ENCODE measurements at places on chromosomes 12 and 14.

DNA sequence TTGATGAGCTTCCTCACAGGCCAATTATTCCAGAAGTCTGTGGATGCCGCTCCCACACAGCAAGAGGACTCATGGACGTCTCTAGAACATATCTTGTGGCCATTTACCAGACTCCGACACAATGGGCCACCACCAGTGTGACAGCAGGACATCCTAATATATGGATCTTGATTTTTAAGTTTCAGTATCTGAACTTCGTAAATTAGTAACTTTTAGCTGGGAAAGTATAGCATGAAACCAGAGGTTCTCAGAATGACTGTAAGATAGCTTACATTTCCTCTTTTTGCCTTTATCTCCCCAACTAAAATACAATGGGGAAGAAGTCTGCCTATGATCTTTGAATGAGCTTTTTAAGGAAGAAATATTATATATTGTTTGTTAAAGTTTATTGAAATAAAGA, 87.0 kb downstream of the DNAI7 start:
- H3K4me3 ChIP-seq = no peak overlapping the region
- H3K4me1 ChIP-seq = no peaks in the 10 kb centered on the region
- no peak for DNase-seq
- peaks cover 26% of the 10 kb centered on the region for H3K36me3 ChIP-seq
- H3K27me3 ChIP-seq = no peaks in the 10 kb centered on the region
- no peak overlapping the region for H3K27ac ChIP-seq

DNA sequence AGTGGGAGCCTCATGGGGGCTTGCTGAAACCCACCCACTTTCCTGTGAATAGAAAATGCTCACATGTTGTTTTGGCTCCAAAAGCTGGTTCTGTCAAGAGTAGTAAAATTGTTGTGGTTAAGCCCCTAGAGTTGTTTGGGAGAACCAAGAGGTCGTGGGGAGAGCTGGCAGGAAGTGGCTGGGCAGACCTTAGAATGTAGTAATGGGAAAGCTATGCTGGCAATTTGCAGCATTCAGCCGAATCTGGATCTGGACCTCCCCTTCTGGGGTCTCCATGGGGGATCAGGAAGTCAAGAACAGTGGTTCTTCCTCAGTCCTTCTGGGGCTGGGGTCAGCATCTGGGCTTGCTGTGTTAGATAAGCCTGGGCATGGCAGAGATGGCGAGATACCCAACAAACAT, 150.6 kb upstream of the TBX3 start:
- H3K27me3 ChIP-seq = no peaks in the 10 kb centered on the region
- H3K4me3 ChIP-seq = no peak overlapping the region
- no peaks in the 10 kb centered on the region for H3K36me3 ChIP-seq
- H3K27ac ChIP-seq = no peak overlapping the region
- no peaks in the 10 kb centered on the region for H3K4me1 ChIP-seq
- no peak for DNase-seq

GRCh38 chr14:101072945-101073597, 169.5 kb upstream of the RTL1 start:
- no peaks in the 10 kb centered on the region for H3K36me3 ChIP-seq
- peaks cover 15% of the 10 kb centered on the region for H3K4me1 ChIP-seq
- peaks cover 44% of the 10 kb centered on the region for H3K27me3 ChIP-seq
- no peak overlapping the region for H3K27ac ChIP-seq

DNA sequence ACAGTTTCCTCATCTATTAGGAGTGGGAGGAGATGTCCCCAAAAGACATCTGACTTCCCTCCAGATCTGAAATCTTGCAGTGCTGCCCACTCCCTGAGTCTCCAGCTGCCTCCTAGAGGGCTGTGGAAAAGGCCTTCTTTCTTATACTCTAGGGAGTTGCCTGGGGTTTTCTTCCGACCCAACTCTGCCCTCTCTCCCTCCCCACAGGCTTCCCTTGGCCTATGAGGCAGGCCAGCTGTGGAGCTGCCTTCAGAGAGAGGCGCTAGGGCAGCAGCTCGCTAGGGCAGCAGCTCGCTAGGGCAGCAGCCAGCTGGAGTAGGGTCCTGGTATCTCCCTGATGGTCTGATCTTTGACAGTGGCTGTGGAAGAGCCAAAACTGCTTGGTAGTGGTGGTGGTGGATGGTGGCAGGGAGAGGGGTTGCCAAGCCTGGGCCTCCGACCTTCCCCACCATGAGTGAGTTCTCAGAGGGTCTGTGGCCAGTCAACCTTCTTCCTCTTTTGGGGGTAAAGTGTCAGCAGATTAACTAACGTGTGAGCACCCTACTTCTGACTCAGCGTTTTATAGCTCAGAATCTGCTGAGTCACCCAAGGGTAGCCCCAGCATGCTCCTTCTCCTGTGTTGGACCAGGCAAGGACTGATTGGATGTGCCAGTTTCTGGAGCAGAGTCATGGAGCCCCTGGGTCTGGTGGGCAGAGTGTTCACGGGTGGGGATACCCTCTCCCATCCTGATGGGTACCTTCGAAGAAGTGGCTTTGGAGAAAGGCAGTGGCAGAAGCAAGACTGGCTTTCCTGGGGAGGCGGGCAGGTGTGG, 2.3 kb downstream of the SLC48A1 start:
- peak overlapping the region; percentile 75 for H3K27ac ChIP-seq
- no peaks in the 10 kb centered on the region for H3K36me3 ChIP-seq
- H3K27me3 ChIP-seq = no peaks in the 10 kb centered on the region
- H3K4me1 ChIP-seq = peaks cover 25% of the 10 kb centered on the region
- peak overlapping the region; percentile 82 for H3K4me3 ChIP-seq

- no peak overlapping the region for H3K4me3 ChIP-seq
- no peaks in the 10 kb centered on the region for H3K36me3 ChIP-seq
- peaks cover 10% of the 10 kb centered on the region for H3K4me1 ChIP-seq
- no peak for DNase-seq
These were observed 77.3 kb downstream of the PPM1A start for GRCh38 chr14:60326274-60326673.

GRCh38 chr12:85405781-85406522, 125.9 kb downstream of the ALX1 start:
- H3K4me3 ChIP-seq = no peak overlapping the region
- H3K4me1 ChIP-seq = no peaks in the 10 kb centered on the region
- no peak for DNase-seq
- H3K36me3 ChIP-seq = no peaks in the 10 kb centered on the region

GRCh38 chr12:120237360-120238171, 28.0 kb downstream of the PXN start:
- H3K36me3 ChIP-seq = peaks cover 7% of the 10 kb centered on the region
- peak overlapping the region; percentile 25 for H3K4me3 ChIP-seq
- peak overlapping the region; percentile 75 for H3K27ac ChIP-seq
- DNase-seq = no peak
- peaks cover 39% of the 10 kb centered on the region for H3K4me1 ChIP-seq

DNA sequence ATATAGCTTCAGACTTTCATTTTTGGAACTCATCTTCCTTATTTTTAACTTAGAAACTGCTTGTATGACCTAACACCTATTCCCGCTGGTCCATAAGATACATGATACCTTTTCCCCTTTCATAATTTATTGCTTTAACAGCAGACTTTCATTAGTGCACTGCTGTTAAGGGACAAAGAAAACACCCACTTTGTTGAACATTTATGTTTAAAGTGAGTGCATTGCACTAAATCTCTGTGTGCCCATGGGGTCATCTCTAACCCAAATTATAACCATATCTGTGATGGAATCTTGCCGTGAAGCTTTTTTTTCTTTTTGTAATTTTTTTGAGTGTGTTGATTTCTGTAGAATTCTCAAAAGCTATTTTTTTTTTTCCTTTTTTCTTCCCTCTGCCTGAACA, 261.8 kb downstream of the TMTC2 start:
- no peak overlapping the region for H3K27ac ChIP-seq
- no peaks in the 10 kb centered on the region for H3K36me3 ChIP-seq
- no peak overlapping the region for H3K4me3 ChIP-seq
- no peak for DNase-seq

DNA sequence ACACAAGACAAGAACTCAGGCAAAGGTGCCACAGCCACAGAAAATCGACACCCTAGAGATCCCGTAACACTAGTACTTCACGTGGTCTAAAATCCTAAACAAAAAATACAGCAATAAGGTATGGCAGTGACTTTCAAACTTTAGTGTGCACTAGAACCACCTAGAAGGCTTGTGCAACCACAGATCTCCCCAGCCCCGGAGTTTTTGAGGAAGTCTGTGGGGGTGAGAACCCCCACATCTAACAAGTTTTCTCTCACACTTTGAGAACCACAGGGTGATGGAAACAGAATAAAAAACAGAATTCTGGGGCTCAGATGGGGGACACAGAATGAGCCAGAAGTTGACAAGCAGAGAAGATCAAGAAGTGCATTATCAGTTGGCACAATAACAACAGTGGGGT, 254.0 kb downstream of the ANO6 start:
- peak overlapping the region; percentile 61 for H3K4me3 ChIP-seq
- H3K36me3 ChIP-seq = peaks cover 8% of the 10 kb centered on the region
- H3K27me3 ChIP-seq = no peaks in the 10 kb centered on the region
- peaks cover 19% of the 10 kb centered on the region for H3K4me1 ChIP-seq

DNA sequence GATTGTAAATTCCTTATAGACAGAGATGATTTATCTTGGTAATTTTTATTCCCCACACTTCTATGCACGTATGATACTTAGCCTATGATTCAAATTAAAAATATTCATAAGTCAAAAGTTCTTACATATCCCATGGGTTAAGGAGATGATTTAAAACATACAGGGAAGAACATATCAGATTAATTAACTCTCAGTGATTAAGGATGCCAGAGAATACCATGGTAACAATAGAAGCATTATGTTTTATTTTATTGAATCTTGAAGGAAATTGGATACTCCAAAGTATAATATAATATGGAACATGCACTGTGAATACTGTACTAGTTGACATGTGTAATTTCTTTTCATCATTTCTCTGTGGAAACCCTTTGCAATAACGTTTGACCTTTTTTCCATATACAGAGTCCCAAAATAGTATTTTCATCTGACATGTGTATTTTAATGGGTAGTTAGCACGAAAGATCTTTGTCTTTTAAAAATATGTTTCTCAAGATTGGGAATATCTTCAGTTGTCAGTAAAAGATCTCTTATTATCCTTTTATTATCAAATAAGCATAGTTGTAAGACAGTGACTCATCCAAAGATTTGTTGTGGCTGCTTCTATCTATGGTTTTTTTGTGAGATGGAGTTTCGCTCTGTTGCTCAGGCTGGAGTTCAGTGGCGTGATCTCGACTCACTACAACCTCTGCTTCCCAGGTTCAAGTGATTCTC, 166.7 kb downstream of the RAD51B start:
- no peak overlapping the region for H3K4me3 ChIP-seq
- H3K27me3 ChIP-seq = no peaks in the 10 kb centered on the region
- no peak overlapping the region for H3K27ac ChIP-seq
- H3K4me1 ChIP-seq = no peaks in the 10 kb centered on the region
- no peak for DNase-seq
- no peaks in the 10 kb centered on the region for H3K36me3 ChIP-seq

GRCh38 chr14:105857826-105858675, 331.7 kb downstream of the TMEM121 start:
- no peaks in the 10 kb centered on the region for H3K27me3 ChIP-seq
- no peak overlapping the region for H3K4me3 ChIP-seq
- no peaks in the 10 kb centered on the region for H3K36me3 ChIP-seq

GRCh38 chr14:86604561-86604960, 1074.6 kb downstream of the FLRT2 start:
- H3K4me1 ChIP-seq = no peaks in the 10 kb centered on the region
- no peak for DNase-seq
- no peaks in the 10 kb centered on the region for H3K36me3 ChIP-seq
- H3K4me3 ChIP-seq = no peak overlapping the region
- H3K27me3 ChIP-seq = no peaks in the 10 kb centered on the region

- no peak overlapping the region for H3K4me3 ChIP-seq
- no peak for DNase-seq
- no peak overlapping the region for H3K27ac ChIP-seq
- no peaks in the 10 kb centered on the region for H3K4me1 ChIP-seq
- peaks cover 3% of the 10 kb centered on the region for H3K27me3 ChIP-seq
These were observed 202.2 kb upstream of the HMGA2 start for GRCh38 chr12:65622056-65622455.

DNA sequence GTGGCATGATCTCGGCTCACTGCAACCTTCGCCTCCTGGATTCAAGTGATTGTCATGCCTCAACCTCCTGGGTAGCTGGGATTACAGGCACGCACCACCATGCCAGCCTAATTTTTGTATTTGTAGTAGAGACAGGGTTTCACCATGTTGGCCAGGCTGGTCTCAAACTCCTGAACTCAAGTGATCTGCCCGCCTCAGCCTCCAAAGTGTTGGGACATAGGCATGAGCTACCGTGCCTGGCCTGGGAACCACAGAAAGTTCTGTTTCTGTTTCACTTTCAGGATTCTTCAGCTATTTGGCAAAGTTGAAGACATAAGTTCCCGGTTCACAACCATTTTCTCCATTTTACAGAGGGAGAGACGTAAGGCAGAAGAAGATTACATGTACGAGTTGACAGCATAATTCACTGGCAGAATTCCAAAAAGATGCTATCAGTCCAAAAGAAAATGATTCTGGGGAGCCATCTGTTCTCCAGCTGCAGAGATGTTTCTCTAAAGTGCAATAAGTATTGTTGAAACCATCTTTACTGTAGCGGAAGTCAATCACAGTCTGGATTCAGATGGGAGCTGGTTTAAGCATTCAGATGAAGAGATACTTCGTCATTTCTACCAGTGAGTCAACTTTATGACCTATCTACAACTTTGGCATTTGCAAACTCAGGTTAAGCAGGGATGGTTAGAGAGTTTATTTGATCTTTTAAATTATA, 8.1 kb upstream of the RNF34 start:
- H3K36me3 ChIP-seq = no peaks in the 10 kb centered on the region
- no peaks in the 10 kb centered on the region for H3K27me3 ChIP-seq
- no peak for DNase-seq

DNA sequence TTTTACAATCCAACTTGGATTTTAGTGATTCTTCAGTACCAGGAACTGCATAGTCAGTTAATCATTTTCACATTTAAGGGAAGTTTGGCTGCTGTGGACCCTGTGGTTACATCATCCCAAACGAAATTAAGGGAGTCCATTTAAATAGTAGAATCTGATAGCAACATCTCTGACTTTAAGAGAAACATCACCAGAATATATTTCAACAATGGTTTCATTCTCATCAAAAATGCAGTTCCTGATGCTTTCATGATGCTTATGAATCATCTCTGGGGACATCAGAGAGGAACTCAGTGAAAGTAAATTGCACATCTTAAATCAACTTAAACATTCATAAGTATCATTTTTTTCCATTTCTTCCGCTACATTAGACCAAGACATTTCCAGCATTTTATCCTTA, 1170.7 kb downstream of the FSCB start:
- H3K27me3 ChIP-seq = no peaks in the 10 kb centered on the region
- H3K36me3 ChIP-seq = no peaks in the 10 kb centered on the region

DNA sequence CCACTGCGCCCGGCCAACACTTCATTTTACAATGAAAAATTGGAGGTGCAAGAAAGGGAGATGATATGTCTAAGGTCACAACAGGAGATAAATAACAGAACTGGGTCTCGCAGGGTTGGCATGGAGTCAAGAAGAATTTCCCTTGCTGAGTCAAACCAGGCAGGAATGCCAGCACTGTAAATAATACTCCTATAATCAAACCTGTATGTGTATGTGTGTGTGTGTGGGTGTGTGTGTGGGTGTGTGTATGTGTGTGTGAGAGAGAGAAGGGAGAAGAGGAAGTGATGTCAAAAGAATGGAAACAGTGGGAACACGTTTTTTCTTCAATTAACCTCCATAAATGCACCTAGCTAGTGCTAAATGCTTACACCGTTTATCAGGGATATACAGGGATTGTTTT, 70.4 kb downstream of the TMEM116 start:
- H3K36me3 ChIP-seq = no peaks in the 10 kb centered on the region
- DNase-seq = no peak
- no peaks in the 10 kb centered on the region for H3K4me1 ChIP-seq
- no peak overlapping the region for H3K27ac ChIP-seq
- no peaks in the 10 kb centered on the region for H3K27me3 ChIP-seq

- H3K4me1 ChIP-seq = peaks cover 32% of the 10 kb centered on the region
- H3K4me3 ChIP-seq = no peak overlapping the region
- DNase-seq = no peak
- no peaks in the 10 kb centered on the region for H3K27me3 ChIP-seq
These were observed 3.7 kb downstream of the LETMD1 start for GRCh38 chr12:51051787-51052186.

Data from naive thymus-derived CD8-positive, alpha-beta T cell (primary cell).